ENCODE measurements at places on chromosomes 1 and 21.
A peak's percentile ranks its signal among the peaks of the same experiment; 100 is the strongest.

GRCh38 chr1:185406006-185406690 lies 89.1 kb upstream of the IVNS1ABP start:
- no peak for DNase-seq

GRCh38 chr1:27531959-27532685 lies 42.2 kb upstream of the WASF2 start:
- no peak for DNase-seq

DNA sequence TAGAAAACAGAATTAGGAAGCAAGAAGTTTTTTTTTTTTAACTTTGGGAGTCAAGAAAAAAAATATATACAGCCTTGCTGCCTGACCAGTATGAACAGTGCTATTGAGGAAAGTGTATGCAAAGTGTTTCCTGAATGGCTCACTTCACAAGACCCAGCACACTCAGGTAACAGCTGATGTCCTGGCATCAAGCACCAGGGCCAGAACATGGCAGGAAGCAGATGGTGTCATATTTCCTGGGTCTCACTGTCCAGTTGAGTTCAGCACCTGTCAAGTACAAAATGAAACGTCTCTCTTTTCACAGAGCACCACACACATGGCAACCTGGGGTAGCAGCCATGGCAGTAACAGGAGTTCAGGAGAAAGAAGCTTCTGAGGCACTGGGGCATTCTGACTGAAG lies 372.3 kb downstream of the TTLL7 start:
- no peak for DNase-seq

DNA sequence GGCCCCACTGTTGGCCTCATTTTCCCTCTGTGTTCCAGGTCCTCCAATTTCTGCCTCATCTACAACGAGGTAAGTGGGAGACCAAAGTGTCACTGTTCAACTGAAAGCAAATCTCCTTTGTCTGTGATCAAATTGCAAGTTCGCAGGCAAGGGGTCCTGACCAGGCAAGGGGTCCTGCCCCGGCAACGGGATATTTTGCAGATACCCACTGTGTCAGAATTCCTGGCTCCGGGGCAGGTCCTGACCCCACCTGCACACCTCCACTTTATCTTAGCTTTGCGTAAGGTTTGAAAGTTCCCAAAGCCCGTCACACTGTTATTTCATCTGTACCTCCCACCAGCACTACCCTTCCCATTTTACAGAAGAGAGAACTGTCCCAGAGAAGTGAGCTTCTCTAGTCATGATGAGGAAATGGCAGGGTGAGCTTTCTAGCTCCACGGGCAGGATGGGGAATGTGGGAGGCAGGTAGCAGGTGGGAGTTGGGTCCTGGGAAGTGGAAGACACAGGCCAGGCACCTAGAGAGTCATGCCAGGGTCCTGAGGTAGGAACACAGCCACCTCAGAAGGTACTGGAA lies 32.0 kb upstream of the CSF1 start:
- no peak for DNase-seq

DNA sequence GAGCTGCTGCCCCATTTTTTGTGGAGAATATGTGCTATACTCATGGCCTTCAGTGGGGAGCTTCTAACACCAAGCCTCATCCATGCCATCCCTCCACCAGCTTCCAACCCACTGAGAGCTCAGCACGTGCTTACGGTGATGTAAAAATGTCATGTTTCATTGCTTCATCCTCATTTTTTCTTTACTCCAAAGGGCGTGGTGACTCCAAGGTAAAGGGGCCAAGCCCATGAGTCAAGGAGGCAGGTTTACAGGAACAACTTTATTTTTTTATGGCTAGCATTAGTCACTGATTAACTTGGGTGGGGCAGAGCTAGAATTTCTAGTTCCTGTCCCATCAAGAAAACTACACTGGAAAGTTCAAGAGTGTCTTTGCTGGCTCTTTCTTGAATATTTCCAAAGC lies at the start of gene C1orf226:
C1orf226 (plus strand) TSS at position 346 of the 400 bp plus-strand sequence. CDS start 174 bp downstream, outside the sequence.
- no peak for DNase-seq

- DNase-seq = no peak
Observed at GRCh38 chr1:1629430-1630190, 2.4 kb upstream of the MMP23B start.

- no peak for DNase-seq
Observed at GRCh38 chr21:46191257-46191685, 7.0 kb upstream of the SPATC1L start.

DNA sequence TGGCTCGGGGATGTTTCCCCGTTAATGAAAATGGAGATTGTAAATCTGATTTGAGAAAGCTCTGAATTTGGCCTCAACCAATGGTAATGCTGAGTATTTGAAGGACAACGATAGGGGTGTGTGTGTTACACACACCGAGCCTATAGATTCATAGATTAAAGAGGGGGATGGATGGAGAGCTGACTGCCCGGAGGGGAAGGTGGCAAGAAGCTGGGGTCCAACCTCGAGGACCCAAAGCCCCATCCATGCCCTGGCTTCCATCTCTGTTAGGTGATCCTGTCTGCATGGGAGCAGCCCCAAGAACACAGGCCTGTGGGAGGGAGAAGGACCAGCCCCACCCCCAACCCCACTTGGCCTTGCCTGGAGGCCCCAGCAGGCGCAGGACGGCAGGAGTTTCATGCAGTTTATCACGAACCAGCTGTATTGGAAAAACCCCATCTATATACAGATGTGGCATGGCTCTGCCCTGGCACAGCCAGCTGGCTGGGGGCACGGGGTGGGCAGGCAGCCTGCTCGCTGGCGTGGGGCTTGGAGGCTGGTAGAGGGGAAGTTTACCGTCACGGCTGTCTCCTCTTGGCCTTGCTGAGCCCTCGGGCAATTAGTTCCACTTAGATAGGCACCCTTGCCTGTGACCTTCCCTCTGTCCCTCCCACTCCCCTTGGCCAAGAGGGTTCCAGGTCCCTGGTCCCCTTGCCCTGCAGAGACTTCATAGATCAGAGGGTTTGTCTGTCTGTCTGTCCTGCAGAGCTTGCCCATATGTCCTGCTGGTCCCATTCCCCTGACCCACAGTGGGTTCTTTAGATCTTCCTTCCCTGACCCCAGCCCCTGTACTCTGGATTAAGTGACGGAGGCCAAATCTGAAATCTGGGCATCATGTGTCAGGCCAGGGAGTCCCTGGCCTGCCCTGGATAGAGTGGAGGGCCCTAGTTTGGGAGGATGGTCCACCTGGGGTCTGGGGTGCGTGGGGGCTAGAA lies 3.0 kb downstream of the HSPB7 start:
- no peak for DNase-seq

- no peak for DNase-seq
Observed at GRCh38 chr1:3153902-3154795, 85.1 kb downstream of the PRDM16 start.

- no peak for DNase-seq
Observed at GRCh38 chr1:158103861-158104522, 76.7 kb upstream of the CD1D start.

- DNase-seq = no peak
Observed at GRCh38 chr1:31783846-31784245, 19.7 kb upstream of the ADGRB2 start.

DNA sequence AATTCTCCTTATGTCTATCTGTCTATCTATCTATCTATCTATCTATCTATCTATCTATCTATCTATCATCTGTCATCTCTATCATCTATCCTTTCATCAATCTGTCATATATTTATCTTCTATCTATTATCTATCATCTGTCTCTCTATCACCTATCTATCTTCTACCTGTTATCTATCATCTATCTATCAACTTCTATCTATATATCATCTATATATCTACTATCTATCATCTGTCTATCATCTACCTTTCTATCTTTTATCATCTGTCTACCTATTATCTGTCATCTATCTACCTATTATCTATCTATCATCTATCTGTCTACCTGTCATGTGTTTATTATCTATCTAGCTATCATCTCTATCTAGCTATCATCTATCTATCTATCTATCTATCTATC lies 124.7 kb upstream of the C1orf174 start:
- no peak for DNase-seq

GRCh38 chr21:31299291-31300147 lies 44.5 kb downstream of the TIAM1 start:
- DNase-seq = no peak

GRCh38 chr21:33452362-33452761 lies 27.4 kb downstream of the TMEM50B start:
- no peak for DNase-seq

DNA sequence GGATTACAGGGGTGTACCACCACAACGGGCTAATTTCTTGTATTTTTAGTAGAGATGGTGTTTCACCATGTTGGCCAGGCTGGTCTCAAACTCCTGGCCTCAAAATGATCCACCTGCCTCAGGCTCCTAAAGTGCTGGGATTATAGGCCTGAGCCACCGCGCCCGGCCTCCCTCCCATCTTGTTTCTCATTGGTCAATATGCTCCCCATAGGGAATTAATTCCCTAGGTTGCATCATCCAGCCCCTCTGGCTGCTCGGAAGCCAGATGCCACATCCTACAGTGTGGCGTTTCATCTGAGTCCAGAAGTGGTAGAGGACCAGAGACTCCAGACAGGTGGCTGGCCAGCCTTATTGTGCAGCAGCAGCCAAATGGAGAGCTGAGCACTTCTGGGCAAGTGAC lies 11.5 kb upstream of the VASH2 start:
- no peak for DNase-seq

DNA sequence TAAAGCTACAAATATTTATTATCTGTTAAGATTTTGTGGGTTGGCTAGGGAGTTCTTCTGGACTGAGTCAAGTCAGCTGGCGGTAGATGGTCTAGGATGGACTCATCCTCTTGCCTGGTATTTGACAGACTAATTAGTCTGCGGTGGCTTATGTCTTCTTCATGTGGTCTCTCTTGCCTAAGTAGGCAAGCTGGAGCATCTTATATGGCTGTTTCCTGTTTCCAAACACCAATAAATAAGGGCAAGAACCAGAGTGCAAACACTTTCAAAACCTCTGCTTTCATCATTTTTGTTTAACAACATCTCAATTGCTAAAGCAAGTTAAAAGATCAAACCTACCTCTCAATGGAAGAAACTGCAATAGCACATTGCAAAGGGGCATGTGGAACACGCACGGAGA lies 484.8 kb downstream of the PTPRC start:
- peak; percentile 66 for DNase-seq

GRCh38 chr1:39828734-39829133 lies 40.1 kb upstream of the BMP8B start:
- no peak for DNase-seq

- no peak for DNase-seq
Observed at GRCh38 chr1:17684810-17685209, 70.3 kb upstream of the ACTL8 start.

GRCh38 chr1:181769846-181770245 lies 286.5 kb downstream of the CACNA1E start:
- DNase-seq = no peak

GRCh38 chr1:110872366-110872744 lies 593 bp upstream of the CD53 start:
- DNase-seq = no peak

GRCh38 chr1:32984455-32985171 lies 20.0 kb upstream of the RNF19B start:
- DNase-seq = peak; percentile 58

DNA sequence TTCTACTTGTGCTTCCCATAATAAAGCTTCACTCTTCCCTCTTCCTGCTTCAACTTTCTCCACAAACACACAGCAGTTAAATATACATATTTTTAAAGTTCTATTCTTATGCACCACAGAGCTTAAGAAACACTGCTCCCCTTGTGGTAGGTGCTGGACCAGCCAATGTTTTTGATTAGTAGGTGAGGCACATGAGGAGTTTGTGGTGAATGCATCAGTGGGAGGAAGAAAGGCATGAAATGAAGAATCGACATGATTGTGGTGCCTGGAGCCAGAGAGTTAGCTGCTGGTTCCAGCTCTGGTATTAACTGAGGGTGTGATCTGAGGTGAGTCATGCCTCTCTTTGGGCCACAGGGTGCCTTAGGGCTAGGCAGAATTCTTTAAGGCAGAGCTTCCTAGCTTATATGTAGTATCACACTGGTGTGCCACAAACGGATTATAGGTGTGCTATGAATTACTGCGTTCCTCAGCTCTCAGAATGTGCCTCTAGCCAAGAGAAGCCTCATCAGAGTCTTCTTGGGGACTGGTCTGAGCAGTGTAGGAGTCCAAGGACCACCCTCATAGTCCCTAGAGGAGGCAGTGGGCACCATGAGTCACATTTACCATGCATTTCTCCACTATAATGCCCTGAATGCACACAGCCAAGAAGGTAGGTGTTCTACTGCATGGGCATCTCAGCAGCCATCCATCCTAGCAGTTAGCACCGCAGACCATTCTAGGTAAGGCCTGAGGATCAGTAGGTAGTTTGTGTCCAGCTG lies 97.4 kb upstream of the SGIP1 start:
- peak; percentile 75 for DNase-seq

DNA sequence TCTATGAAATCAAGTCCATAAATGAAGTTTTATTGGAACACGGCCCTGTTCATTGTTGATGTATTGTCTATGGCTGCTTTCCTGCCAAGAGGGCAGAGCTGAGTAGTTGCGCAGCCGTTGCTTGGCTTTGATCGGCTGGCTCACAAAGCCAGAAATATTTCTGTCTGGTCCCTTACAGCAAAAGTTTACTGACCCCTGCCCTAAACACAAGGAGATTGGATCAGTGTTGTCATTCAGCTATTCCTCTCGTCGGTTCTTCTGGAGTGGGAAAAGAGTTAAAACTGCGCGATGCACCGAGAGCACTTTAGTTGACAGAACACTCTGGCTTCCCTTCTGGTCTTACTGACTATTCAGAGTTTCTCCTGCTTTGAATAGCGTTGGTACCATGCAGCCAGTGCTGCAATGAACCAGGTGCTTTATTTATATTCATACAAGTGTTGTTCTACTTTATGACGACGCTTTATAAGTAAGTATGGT lies 868 bp downstream of the ZBTB40 start:
- DNase-seq = no peak

- DNase-seq = no peak
Observed at GRCh38 chr1:173117761-173118160, 67.0 kb upstream of the TNFSF18 start.

DNA sequence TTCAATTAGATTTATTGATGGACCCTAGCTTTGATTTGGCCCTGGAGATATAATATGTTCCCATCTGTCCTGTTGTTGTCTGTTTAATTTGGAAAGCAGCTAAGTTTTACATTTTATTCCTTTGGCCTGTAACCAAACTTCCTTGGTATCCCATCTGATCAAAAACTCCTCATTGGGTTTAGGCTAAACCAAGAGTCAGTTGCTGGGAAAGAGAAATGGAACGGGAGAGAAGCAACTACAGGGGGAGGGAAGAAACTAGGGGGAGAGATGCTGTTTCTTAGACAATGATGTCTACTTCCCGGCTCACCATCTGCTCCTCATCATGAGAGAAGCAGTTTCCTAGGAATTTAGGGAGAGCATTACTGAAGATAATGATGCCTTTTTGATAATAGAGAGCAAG lies 141.8 kb downstream of the SYT2 start:
- DNase-seq = no peak

- no peak for DNase-seq
Observed at GRCh38 chr1:246001837-246002230, 505.2 kb downstream of the SMYD3 start.

DNA sequence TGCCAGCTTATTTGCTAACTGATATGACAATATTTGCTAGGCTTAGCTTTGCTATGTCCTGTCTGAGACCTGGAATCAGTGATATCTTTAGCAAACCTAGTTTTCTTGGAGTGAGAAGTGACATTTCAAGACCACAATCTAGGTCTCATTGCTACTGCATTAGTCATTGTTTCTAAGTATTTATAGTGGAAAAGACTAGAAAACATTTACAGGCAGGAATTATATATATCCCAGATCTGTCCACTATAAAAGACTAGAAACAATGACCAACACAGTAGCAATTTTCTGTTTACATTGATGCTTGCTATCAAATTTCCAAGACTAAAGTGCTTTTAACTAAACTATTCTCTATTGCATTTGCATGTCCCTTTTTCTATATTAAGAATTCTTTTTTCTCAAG lies 5.0 kb upstream of the RGS18 start:
- DNase-seq = no peak

GRCh38 chr1:26786437-26787380 lies 1.0 kb upstream of the PIGV start:
- DNase-seq = peak; percentile 77

Data from BJ (cell line).